ENCODE measurements at places on chromosomes 2 and 18. TPM values are rescaled to one million over a fixed set of nuclear protein-coding genes. Genes with fewer than 3 reads are reported as not detected.
A peak's percentile ranks its signal among the peaks of the same experiment; 100 is the strongest.

The VWC2L gene
- total RNA-seq = 0.13 TPM

The CRYGD gene
- total RNA-seq = not detected

The SCG2 gene
- 2.4 TPM for total RNA-seq

- peaks cover 31% of the 10 kb centered on the region for H3K4me1 ChIP-seq
- H3K27ac ChIP-seq = peak overlapping the region; percentile 59
- H3K27me3 ChIP-seq = no peaks in the 10 kb centered on the region
- peak; percentile 61 for DNase-seq
Measured at GRCh38 chr2:23617167-23617810, 232.3 kb downstream of the KLHL29 start.

- no peaks in the 10 kb centered on the region for H3K36me3 ChIP-seq
- no peaks in the 10 kb centered on the region for H3K27me3 ChIP-seq
Measured at GRCh38 chr2:21395366-21395765, 271.6 kb downstream of the TDRD15 start.

GRCh38 chr18:74294526-74294925 lies 2.8 kb upstream of the CYB5A start:
- peaks cover 12% of the 10 kb centered on the region for H3K4me1 ChIP-seq
- H3K27me3 ChIP-seq = no peaks in the 10 kb centered on the region
- H3K27ac ChIP-seq = no peak overlapping the region
- no peaks in the 10 kb centered on the region for H3K36me3 ChIP-seq
- no peak overlapping the region for H3K4me3 ChIP-seq

DNA sequence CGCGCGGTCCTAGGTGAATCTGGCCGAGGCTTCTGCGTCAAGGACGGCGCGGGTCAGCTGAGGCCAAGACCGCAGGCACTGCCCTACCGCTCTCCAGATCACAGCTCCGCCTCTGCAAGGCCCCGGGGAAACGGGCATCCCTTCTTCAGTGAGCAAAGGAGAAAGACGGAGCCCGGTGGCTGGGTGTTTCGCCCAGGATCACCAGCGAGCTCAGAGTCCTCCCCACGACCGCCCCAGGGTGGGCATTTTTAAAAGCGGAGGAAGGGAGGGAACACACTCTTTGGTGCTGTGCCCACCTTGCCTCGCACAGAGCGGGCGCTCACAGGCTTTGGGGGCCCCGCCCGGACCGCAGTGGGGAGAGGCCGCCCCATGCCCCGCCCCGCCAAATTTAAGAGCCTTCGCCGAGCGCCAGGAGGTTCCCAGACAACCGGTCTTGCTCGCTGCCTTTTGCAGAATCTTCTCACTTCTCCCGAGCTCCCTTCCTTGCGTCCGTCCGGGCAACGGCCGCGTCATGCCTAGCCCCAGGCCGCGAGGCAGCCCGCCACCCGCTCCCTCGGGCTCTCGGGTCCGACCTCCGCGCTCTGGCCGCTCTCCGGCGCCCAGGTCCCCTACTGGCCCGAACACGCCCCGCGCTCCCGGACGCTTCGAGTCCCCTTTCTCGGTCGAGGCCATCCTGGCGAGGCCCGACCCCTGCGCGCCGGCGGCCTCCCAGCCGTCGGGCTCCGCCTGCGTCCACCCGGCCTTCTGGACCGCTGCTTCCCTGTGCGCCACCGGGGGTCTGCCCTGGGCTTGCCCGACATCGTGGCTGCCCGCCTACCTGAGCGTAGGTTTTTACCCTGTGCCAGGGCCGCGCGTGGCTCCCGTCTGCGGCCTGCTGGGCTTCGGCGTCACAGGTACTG lies at the start of gene NOTO:
NOTO (plus strand) TSS at position 419 of the 899 bp plus-strand sequence; CDS start at position 512, 93 bp downstream.
- H3K27me3 ChIP-seq = peaks cover 74% of the 10 kb centered on the region
- no peaks in the 10 kb centered on the region for H3K36me3 ChIP-seq
- DNase-seq = no peak
- no peak within 1 kb of the TSS for H3K4me3 ChIP-seq

DNA sequence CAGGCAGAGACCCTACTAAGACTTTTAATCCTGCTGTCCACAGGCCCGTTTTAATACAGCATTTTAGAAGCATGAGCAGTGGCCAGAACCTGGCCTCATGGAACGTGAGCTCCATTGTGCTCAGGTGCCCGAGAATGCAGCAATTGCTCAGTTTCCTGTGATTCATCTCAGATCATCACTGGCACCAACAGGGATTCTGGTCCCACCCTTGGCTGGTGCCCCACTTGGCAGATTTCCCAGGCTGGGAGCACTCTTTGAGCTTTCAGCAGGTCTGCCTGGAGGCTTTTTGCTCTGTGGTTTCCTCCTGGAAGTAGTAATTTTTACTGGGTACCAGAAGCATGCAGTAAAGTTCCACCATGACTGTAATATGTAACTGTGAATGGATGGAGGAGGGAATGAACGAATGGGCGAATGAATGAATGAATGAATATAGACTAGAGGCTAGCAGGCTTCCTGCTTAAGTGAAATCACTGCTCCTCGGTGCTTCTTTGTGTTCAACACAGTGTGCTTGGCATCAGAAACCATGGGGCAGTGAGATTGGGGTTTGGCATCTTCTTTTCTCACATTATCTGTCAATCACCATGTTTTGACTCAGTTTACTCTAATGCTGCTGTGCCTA lies 312.9 kb downstream of the PRKCE start:
- H3K4me1 ChIP-seq = peaks cover 38% of the 10 kb centered on the region
- no peaks in the 10 kb centered on the region for H3K36me3 ChIP-seq
- no peaks in the 10 kb centered on the region for H3K27me3 ChIP-seq
- DNase-seq = peak; percentile 54
- H3K27ac ChIP-seq = no peak overlapping the region

GRCh38 chr2:9739531-9739964 lies 103.7 kb upstream of the TAF1B start:
- H3K4me3 ChIP-seq = peak overlapping the region; percentile 26
- peak overlapping the region; percentile 94 for H3K27ac ChIP-seq
- no peaks in the 10 kb centered on the region for H3K27me3 ChIP-seq
- no peaks in the 10 kb centered on the region for H3K36me3 ChIP-seq
- DNase-seq = peak; percentile 90

DNA sequence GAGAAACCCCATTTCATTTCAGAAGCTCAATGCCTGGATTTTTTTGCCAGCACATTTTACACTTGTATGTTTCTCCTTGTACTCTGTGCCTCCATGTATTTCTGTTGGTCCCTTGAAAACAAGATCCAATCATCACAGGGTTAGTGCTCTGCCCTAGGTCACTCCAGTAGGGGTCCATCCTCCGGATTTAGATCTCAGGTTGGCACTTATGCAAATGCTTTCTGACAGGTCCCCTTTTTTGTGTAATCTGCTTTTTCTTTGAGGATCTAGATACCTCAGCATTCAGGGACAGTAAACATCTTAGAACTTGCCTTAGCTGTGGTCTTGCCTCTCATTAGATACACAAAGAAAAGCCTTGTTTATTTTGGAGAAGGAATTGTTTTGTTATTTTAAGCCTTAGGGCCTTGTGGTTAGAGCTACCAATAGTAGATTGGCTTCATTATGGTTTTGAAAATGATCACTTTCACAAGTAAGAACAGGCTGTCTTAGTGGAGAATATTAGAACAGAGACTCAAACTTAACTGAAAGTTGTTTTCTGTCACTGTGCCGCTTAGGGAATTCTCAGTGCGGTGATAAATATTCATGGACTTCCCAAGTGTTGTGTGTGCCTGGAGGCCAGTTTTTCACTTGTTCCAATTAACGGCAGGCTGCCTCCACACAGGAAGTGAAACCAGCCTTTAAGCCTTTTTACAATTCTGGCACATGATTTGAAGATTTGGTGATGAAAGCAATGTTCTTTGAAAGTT lies 7.8 kb downstream of the MERTK start:
- H3K27ac ChIP-seq = peak overlapping the region; percentile 83
- no peaks in the 10 kb centered on the region for H3K36me3 ChIP-seq
- no peak for DNase-seq
- H3K27me3 ChIP-seq = no peaks in the 10 kb centered on the region
- H3K4me1 ChIP-seq = peaks cover 91% of the 10 kb centered on the region

All from heart left ventricle (tissue), 16 donors.